DMS79 treated with DMSO at 0.1 percent for 48 hours (cell line): ENCODE measurements at places on chromosomes 3 and 15.

GRCh38 chr3:143831208-143831607, 17.1 kb downstream of the SLC9A9 start:
- DNase-seq, result no peak

DNA sequence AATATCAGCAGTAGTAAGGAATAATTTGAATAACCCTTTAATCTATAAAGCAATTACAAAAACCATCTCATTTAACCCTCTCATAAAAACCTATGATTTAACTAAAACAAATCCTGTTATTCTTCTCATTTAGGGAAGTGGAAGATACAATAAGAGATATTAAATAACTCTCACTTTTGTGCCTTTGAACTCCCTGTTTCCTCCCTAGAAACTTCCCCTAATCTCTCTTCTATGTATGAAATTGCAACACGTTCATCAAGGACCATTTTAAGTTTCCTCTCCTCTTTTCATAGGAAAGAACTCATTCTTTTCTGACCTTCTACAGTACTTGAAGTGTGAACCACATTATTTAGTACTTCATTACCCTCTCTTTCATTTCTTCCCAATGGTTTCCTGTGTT, 18.8 kb upstream of the FAM81A start:
- DNase-seq, result no peak

DNA sequence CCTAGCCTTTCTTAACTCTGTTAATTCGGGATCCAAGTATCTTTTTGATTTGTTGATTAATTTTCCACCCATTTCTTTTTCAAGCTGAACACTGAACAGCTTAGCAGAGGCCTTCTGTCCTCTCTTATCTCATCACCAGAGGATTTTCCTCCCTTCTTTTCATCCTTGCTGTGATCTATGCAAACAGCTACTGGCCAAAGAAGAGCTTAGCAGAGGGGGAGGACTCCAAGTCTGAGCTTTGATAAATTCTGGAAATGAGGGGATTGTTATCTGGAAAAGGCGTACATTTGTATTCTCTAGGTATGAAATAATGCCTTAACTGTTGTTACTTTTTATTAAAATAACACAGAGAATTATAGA, 13.4 kb downstream of the DZIP3 start:
- no peak for DNase-seq

GRCh38 chr3:25074149-25074548, 353.9 kb upstream of the RARB start:
- no peak for DNase-seq

- no peak for DNase-seq
Measured at GRCh38 chr15:69126054-69126469, 34.4 kb upstream of the GLCE start.

DNA sequence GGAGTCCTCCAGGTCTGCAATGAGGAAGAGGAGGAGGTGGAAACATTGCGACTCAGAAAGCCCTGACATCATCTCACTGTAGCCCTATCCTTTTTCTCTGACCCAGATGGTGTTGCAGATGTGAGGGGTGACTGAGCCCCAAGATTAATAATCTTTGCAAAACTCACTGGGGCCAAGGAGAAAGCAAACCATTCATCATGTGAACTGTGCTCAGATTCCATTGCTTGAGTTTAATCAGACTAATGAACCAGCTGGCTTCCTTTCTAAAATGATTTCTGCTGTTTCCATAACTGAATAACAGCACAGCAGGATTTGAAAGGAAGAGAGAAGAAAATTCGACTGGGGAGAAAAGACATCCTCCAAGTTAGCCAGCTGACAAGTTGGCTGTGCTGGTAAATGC, 13.4 kb upstream of the DGKG start:
- no peak for DNase-seq

DNA sequence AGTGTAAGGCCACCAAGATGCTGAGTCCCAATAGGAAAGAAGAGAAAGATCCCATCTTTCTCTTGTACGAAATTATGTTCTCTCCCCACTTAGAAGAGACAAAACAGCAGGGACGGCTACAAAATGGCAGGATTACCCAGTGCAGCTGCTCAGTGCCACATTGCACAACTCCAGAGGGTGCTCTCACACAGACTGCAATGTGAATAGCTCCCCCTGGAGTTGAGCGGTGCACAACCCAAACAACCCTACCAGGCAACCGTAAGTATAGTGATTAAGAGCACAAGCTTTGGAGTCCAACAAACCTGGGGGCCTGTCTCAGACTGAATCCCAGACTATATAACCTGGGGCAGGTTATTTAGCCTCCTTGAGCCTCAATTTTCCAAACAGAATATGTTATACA, 3.1 kb upstream of the BHLHE40 start:
- DNase-seq, result no peak

- no peak for DNase-seq
Measured at GRCh38 chr15:27254055-27254454, 283.1 kb downstream of the GABRG3 start.

GRCh38 chr3:46433841-46434240, 26.8 kb downstream of the CCRL2 start:
- no peak for DNase-seq

- DNase-seq, result no peak
Measured at GRCh38 chr3:11304175-11304574, 32.0 kb downstream of the ATG7 start.

GRCh38 chr3:186648851-186649250, 8.7 kb downstream of the FETUB start:
- DNase-seq, result no peak

DNA sequence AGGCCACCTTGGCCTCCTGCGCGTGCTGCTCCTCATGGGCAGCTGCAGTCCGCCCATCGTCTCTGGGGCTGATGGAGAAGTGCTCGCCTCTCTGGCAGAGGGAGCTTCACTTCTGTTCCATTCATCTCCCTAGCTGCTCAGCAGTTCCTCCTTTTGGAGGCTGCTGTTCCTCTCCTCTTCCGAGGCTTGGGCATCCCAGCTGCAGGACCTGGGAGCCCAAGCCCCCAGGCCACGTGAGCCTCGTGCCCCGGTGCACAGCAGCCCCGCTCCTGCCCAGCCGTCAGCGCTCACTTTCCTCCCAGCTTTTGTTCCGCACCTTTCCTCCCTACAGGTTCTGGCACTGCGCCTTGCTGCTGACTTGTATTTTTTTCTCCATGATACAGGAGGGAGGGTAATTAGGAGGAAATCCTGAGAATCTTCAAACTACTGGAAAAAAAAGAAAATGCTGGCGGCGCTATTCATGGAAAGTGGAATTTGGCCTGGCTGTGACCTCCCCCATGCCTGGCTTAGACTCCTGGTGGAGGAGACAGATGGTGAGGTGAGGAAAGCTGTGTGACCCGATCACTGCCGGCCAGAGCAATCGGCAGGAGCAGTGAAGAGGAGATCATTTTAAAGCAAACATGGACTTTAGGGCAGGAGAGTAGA, 210.1 kb downstream of the CHST2 start:
- no peak for DNase-seq

DNA sequence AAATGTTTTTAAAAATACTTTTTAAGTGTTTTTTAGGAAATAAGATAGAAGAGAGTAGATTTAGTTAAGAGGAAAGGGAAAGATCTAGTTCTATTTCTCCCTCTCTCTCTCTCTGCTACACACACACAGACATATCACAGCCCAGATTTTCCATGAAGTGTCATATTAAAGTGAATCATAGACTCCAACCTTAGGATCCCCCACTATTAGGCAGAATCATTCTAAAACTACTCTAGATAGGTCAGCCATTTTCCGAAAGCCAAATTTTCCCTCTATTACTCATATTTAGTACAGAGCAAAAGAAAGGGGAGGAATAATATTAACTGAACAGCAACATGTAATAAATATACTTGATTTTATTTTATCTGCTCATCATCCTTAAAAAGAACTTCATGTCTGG, 45.1 kb upstream of the RSL24D1 start:
- DNase-seq, result no peak

DNA sequence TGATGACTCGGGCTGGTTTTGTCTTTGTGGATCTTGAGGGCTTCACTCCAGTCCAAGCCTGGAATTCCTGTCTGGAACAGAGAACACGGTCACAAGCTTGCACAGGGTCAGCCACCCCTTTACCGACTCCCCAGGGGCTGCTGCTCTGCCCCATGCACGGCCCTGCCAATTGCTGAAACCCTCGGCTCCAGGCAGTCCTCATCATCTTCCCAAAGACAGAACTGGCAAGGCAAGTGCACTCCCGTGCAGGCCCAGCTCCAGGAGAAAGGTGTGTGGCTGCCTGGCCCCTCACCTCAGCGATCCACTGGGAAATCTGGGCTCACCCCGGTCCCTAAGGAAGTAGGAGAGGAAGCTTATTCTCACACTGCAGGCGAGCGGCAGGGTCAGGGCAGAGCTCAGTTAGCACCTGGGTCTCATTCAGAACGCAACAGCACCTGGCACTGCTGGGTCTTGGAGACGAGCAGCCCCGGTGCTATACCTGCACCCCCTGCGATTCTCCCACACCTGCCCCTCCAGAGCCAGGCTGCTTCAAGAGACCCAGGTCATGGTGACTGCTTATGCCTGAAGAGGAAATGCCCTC, 7.2 kb downstream of the MAP6D1 start:
- DNase-seq, result no peak

DNA sequence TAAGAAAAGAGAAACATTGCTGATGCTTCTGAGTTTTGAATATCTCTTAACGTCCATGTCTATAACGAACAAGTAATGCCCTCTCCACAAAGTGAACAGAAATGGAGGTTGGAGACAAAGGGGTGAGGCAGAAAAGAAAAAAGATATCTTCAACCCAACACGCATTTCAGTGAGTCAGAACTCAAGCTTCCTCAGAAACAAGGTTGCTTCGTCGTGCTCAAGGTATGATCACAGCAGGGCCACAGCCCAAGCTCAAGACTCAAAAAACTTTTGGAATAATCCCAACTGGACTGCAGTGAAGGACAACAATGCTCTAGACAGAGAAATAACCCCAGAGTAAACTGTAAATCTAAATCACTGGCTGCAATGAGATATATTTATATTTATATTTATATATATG, 18.9 kb downstream of the WNT5A start:
- DNase-seq, result no peak

DNA sequence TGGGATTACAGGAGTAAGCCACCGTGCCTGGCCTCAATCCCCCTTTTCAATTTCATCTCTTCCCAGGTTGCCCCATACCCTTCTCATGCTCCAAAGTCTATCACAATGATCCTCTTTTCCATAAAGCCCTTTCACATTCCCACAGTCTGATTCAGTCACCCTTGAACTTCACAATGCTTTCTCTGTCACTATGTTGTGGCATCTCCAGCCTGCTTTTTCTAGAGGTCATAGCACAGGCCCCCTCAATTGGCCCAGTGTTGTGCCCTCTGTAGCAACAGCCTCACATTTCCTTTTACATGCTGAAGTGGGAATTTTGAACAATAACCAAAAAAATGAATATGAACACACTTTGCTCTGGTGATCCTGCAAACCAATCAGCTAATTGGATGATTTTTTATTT, 21.5 kb downstream of the DRD3 start:
- DNase-seq, result no peak

- no peak for DNase-seq
Measured at GRCh38 chr3:55197021-55197420, 269.2 kb upstream of the LRTM1 start.

GRCh38 chr3:154794391-154794790, 285.7 kb upstream of the MME start:
- no peak for DNase-seq
